ENCODE measurements at places on chromosomes 12 and 14. TPM values are rescaled to one million over a fixed set of nuclear protein-coding genes. Genes with fewer than 3 reads are reported as not detected.

Gene SRRM4
- total RNA-seq, result not detected

Gene CACNA1C
- 0.31 TPM for total RNA-seq

Gene ASIC1
- 11.7 TPM for total RNA-seq

Gene TSFM
- total RNA-seq, result 35.9 TPM

Gene AKAP5
- 1.4 TPM for total RNA-seq

Gene SLC39A5
- total RNA-seq, result 2.0 TPM

- DNase-seq, result no peak
These were observed 569.6 kb downstream of the AACS start for GRCh38 chr12:125634813-125635212.

DNA sequence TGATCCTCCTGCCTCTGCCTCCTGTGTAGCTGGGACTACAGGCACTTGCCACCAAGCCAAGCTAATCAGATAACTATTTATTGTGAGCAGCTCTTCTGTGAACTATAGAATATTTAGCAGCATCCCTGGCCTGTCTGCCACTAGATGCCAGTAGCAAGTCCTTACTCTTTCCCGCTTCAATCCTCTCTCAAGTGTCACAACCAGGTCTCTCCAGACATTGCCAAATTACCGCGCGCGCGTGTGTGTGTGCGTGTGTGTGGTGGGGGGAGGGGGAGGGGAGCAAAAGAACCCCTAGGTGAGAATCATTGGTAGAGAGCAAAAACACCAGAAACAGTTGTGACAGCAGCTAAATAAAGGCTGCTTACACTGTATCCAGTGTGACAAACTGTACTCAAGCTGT lies 49.9 kb downstream of the PPP2R5E start:
- no peak for DNase-seq

DNA sequence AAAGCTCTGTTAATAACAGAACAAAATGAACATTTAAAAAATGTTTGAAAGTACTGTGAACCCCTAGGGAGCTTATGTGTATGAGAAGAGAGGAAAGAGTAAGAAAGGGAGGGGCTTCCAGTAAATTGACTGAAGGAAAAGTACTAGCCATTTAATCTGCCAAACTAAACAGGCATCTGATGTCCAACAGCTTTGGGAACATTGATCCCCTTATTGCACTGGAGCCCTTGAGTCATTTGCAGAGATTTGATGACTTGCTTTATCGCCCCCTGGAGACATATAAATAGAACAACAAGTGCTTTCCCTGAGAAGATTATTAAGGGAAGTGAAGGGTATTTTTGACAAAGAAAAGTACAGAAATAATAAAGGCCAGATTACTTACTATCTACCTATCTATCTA lies 319.3 kb upstream of the NOVA1 start:
- DNase-seq, result no peak

- DNase-seq, result no peak
These were observed 152.7 kb downstream of the DPF3 start for GRCh38 chr14:72740966-72741825.

DNA sequence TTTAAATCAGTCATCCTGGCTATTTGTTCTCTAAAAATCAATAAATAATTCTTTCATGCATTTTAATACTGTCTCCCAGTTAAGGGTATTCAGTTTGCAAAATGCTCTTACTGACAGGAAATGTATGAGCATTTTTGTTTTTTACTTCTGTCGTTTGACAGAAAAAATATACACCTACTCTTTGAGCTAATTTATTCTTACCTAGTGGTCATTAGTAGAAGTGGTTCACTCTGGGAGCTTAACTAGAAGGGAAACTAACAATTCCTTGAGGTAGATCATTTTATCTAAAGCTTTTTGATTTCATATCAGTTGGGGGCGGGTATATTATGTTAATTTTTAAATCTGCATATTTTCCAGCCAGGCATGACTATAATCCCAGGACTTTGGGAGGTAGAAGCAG lies 33.8 kb upstream of the PAPLN start:
- no peak for DNase-seq

GRCh38 chr12:56221232-56221756 lies 428 bp downstream of the RNF41 start:
- no peak for DNase-seq

- DNase-seq, result no peak
These were observed 9.3 kb downstream of the ZNF410 start for GRCh38 chr14:73895939-73896338.

DNA sequence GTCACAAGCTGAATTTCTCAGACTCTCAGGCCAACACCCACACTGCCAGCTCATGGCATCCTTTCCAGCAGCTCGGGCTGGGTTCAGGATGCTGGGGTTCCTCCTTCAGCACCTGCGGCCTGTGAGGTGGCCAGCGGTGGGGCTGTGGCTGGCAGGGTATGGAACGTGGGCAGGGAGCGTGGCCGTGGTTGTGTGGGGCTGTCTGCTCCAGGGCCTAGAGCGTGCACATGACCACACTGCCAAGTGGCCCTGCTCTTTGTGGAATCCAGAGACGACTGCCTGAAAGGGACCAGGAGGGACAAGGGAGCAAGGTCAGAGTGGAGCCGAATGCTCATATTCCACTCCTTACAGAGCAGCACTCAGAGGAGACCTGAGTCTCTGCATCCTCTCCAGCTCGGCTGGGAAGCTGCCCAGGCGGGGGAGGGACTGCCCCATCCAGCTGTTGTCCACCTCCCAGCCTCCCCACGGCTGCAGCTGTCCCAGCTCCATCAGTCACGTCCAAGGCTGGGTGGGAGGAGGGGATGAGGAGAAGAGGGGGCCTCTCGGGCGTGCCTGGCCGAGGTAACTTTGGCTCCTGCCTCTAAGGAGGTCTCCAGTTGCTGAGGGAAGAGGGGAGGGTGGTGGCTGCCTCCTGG lies 71.3 kb downstream of the TSPAN9 start:
- no peak for DNase-seq

GRCh38 chr12:56565510-56566101 lies 44.0 kb downstream of the RBMS2 start:
- DNase-seq, result no peak

GRCh38 chr14:20969336-20969735 lies 14.0 kb downstream of the RNASE2 start:
- DNase-seq, result no peak

GRCh38 chr12:15770581-15770980 lies 18.6 kb downstream of the EPS8 start:
- no peak for DNase-seq

DNA sequence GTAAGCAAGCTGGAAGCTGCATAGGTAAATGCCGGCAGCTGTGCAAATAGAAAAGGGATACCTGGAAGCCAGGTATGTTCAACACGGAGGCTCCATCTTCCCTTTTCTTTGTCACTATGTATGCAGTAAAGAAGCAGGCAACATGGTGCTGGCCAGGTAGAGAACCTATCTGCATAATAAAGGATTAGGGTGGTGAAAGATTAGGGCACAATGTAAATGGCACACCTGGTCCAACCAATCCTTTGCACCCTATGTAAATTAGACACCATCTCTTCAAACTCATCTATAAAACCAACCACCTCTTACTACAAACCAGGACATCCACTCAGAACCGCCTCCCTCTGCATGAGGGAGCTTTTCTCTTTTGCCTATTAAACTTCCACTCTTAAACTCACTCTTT lies 32.3 kb downstream of the RPS29 start:
- no peak for DNase-seq

DNA sequence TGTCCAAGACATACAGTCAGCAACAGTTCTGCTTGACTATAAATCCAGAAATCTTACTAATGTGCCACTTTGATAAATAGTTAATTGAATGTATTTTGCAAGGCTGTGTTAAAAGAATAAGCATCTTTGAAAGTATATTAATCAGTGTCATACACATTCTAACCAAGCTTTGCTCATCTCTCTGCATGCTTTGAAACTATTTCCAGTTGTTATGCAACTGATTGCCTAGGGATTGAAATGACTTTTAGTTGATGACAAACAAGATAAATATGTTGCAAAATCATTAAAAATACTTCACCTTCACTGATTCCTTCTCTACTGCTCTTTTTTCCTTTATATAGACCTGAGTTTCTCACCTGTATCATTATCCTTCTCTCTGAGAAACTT lies 91.3 kb downstream of the AEBP2 start:
- no peak for DNase-seq

Measured in activated naive CD4-positive, alpha-beta T cell treated with anti-CD3 and anti-CD28 coated beads, Interleukin-2, amount 50 U/mL, for 72 hours (primary cell).